Breast epithelium (tissue), 4 donors: ENCODE measurements at places on chromosomes 7 and 10. TPM values are rescaled to one million over a fixed set of nuclear protein-coding genes. Genes with fewer than 3 reads are reported as not detected.
A peak's percentile ranks its signal among the peaks of the same experiment; 100 is the strongest.

CALN1 gene
- total RNA-seq: under 0.01 TPM

PPP1R3C gene
- 9.4 TPM for total RNA-seq

DNA sequence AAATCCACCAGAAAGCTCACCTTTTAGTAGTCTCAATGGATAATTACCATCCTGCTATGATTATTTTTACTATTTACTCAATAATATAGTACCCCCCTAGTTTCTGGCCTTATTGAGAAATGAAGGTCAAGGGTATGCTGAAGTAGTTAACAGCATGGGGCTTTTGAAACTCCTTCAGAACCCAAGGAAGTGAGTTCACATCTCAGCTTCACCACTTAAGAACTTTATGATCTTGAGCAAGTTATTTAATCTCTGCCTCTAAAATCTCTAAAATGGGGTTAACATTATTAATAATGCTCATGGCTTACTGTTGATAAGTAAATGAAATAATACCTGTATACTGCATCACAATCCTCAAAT is 5.8 kb downstream of the MTPN start:
- no peak overlapping the region for H3K27ac ChIP-seq
- H3K4me3 ChIP-seq: no peak overlapping the region
- DNase-seq: no peak
- no peaks in the 10 kb centered on the region for H3K36me3 ChIP-seq
- H3K27me3 ChIP-seq: no peaks in the 10 kb centered on the region

- H3K27ac ChIP-seq: no peak overlapping the region
- no peak overlapping the region for H3K4me3 ChIP-seq
Measured at GRCh38 chr10:5148678-5149032, 36.3 kb downstream of the AKR1C8 start.

- H3K27me3 ChIP-seq: no peaks in the 10 kb centered on the region
- H3K27ac ChIP-seq: no peak overlapping the region
- H3K36me3 ChIP-seq: no peaks in the 10 kb centered on the region
- H3K4me3 ChIP-seq: no peak overlapping the region
- no peaks in the 10 kb centered on the region for H3K4me1 ChIP-seq
Measured at GRCh38 chr10:33146189-33147012, 188.1 kb downstream of the NRP1 start.

GRCh38 chr7:100573691-100574361 is at the start of gene SAP25:
Gene SAP25, minus strand, starts transcription at chr7:100573900. Its CDS starts 158 bp downstream, at chr7:100573742.
- no peak within 1 kb of the TSS for H3K27ac ChIP-seq
- no peak for DNase-seq
- H3K4me1 ChIP-seq: no peaks in the 10 kb centered on the region
- H3K27me3 ChIP-seq: no peaks in the 10 kb centered on the region
- H3K4me3 ChIP-seq: no peak within 1 kb of the TSS

GRCh38 chr7:151632750-151633515 is 113.2 kb upstream of the RHEB start:
- H3K27ac ChIP-seq: peak overlapping the region; percentile 98
- peak overlapping the region; percentile 55 for H3K4me3 ChIP-seq
- no peak for DNase-seq
- H3K4me1 ChIP-seq: no peaks in the 10 kb centered on the region
- H3K27me3 ChIP-seq: no peaks in the 10 kb centered on the region

DNA sequence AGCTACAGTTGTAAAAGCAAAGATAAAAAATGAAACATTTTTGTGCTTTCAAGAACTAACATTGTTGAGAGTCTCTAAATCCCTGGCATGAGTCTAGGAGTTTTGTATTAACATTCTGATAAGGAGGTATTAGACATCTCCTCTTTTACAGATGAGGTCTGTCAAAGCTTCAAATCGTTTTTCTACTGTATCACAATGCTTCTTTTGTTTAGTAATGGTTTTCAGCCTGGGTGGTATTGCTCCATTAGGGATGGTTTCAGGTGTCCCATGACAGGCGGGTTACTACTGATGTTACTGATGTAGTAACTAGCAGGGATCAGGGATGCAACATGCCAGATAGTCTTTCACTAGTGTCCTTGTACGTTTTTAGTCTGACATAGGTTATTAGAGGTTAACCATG is 27.4 kb downstream of the STAM start:
- no peak overlapping the region for H3K4me3 ChIP-seq
- H3K27me3 ChIP-seq: no peaks in the 10 kb centered on the region
